Testis (tissue), 5 donors: ENCODE measurements at places on chromosomes 11 and 22. TPM values are rescaled to one million over a fixed set of nuclear protein-coding genes. Genes with fewer than 3 reads are reported as not detected.

- H3K36me3 ChIP-seq: no peaks in the 10 kb centered on the region
- H3K27ac ChIP-seq: no peak overlapping the region
These were observed 28.6 kb upstream of the RASL10A start for GRCh38 chr22:29344137-29344536.

GRCh38 chr11:76752321-76753143 is 30.6 kb upstream of the TSKU start:
- no peaks in the 10 kb centered on the region for H3K36me3 ChIP-seq
- peak; percentile 93 for DNase-seq
- H3K4me3 ChIP-seq: no peak overlapping the region
- peak overlapping the region; percentile 80 for H3K27ac ChIP-seq
- peaks cover 24% of the 10 kb centered on the region for H3K4me1 ChIP-seq
- no peaks in the 10 kb centered on the region for H3K27me3 ChIP-seq

- peak within 1 kb of the TSS; percentile 98 for H3K27ac ChIP-seq
- no peaks in the 10 kb centered on the region for H3K36me3 ChIP-seq
- H3K4me3 ChIP-seq: peak within 1 kb of the TSS; percentile 88
- H3K27me3 ChIP-seq: no peaks in the 10 kb centered on the region
These were observed at the start of gene ME3 for GRCh38 chr11:86672007-86672621. Gene ME3 (minus strand): TSS chr11:86672616.

DNA sequence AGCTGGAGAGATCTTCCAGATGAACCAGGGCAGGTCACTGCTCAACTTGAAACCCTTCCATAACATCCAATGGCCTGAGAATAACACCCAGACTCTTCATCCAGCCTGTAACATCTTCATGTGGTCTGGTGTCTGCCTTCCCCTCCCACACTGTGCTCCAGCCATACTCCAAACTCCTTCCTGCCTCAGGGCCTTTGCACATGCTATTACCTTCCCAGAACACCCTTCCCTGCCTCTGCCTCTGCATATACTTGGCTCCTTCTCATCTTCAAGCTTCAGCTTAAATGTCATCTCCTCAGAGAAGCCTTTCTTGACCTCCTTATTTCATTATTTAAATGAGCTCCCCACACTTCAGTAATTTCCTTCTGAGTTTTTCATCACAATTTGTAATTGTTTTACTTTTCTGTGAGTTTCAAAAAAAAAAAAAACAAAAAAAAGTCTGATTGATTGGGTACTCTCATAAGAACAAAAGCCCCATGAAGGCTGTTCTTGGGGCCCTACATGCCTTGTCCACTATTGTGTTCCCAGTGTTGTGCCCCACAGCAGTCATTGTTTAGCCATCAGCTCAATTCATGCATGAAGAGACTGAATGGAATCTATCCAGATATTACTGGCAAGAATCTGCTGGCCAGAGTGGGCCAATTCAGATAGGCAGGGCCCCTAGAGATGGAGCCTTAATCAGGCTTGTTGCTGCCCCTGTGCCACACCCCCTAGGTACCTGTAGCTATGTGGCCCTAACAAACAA is 22.1 kb downstream of the LMO1 start:
- no peak for DNase-seq
- H3K4me1 ChIP-seq: no peaks in the 10 kb centered on the region
- no peaks in the 10 kb centered on the region for H3K27me3 ChIP-seq

Gene CHRM1
- polyA plus RNA-seq: 0.45 TPM

DNA sequence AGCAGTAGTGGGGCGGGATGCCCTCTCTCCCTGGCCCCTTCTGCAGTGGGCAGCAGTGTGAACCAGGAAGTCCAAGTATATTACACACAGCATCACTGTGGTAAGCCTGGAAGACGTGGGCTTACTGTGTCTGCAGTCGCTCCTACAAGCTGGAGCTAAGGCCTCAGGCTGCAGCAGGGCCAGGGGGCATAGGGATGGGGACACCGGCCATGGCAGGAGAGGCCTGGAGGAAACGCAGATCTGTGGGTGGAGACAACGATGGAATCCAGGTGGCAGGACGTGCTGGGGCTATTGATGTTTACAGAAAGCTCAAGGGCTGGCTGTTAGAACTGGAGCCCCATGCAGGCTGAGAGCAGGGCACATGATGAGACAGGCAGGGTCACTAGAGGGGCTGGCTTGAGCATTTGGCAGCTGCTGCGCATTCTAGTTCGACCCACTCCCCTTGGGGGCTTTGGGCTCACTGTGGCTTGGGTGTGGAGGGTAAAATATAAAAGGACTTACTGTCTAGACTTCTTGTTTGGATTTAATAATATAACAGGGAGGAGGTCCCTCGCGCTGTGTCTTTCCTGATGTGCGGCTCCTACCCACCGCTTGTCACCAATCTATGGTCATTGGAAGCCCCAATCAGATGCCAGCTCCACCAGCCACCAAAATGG is 539.5 kb downstream of the TBC1D22A start:
- no peaks in the 10 kb centered on the region for H3K4me1 ChIP-seq
- H3K36me3 ChIP-seq: no peaks in the 10 kb centered on the region
- H3K4me3 ChIP-seq: no peak overlapping the region
- H3K27me3 ChIP-seq: no peaks in the 10 kb centered on the region
- DNase-seq: no peak
- no peak overlapping the region for H3K27ac ChIP-seq

- H3K27me3 ChIP-seq: no peaks in the 10 kb centered on the region
- no peaks in the 10 kb centered on the region for H3K36me3 ChIP-seq
- H3K4me3 ChIP-seq: peak overlapping the region; percentile 81
- peaks cover 9% of the 10 kb centered on the region for H3K4me1 ChIP-seq
These were observed 647 bp downstream of the SWAP70 start for GRCh38 chr11:9664276-9665171.

- no peak overlapping the region for H3K27ac ChIP-seq
- no peak for DNase-seq
- H3K4me1 ChIP-seq: no peaks in the 10 kb centered on the region
- no peak overlapping the region for H3K4me3 ChIP-seq
These were observed 1184.7 kb upstream of the TENM4 start for GRCh38 chr11:80625563-80625962.

DNA sequence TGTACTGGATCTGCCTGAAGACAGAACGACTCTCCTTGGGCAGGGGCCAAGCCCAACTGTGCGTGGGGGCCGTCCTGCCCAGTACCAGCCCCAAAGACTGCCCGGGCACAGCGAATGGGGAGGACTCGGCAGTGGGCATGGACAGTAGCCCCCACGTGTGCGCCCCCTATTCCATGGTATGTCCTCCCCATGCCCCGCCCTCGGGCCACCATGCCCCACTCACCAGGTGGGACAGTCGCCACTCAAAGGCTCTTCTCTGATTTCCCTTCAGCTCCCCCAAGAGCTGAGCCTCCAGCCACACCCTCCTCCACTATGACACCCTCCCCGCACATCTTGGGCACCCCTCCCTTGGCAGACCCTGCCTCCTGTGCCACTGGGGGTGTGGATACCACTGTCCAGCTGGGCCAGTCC is 43.5 kb downstream of the GNB1L start:
- H3K4me1 ChIP-seq: peaks cover 28% of the 10 kb centered on the region
- DNase-seq: peak; percentile 63
- H3K4me3 ChIP-seq: no peak overlapping the region
